ENCODE measurements at places on chromosomes 3 and 15.

DNA sequence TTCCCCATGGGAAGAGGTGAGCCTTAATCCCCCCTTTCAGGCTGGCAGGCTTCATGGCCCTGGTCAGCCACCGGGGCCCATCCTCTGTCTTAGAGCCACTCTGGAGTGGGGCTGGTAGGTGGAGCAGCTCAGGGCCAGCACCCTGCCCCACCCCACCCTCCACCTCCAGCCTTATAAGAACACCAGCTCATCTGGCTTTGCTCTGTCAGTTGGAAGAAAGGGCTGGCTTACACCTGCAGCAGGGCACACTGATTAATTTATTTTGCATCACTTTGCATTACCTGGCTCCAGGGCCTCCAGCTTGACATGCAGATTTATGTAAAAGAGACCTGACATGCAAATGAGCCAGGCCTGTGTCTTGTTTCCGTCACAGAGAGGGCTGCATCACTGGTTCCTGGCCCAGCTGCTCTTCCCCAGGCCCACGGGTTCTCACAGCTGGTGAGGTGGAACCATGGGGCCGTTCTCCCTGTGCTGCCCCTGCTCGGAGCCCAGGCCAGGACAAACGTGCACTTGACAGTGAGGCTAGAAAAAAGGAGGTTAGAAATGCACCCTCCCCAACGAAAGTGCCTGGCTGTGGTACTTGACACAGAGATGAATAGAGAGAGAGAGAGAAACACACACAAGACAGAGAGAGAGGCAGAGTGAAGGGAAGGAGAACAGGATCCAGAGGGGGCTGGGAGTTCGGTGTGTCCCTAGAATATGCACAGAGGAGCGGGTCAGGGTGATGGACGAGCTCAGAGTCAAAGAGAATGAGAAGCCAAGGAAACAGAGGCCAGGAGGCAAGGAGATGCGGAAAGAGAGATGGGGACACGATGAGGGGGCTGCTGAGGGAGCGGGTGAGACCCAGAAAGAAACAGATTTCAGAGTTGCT, 44.5 kb upstream of the MAGEF1 start:
- no peak for DNase-seq

DNA sequence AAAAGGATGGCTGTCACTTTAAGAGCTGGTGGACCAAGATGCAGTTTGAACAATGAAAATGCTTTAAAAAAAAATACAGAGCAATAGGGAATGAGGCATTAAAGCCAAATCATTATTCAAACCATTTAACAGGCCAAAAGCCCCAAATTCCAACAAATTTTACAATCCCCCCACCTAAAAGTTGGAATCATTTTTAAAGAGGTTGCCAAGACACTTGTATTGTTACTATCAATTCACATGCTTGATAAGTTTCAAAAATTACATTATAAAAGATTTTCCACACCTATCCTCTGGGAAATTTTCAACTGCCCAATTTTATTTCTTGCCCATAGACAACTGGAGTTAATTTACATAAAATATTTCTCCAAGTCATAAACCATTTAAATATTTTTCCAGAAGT, 192.3 kb upstream of the ARHGEF26 start:
- no peak for DNase-seq

DNA sequence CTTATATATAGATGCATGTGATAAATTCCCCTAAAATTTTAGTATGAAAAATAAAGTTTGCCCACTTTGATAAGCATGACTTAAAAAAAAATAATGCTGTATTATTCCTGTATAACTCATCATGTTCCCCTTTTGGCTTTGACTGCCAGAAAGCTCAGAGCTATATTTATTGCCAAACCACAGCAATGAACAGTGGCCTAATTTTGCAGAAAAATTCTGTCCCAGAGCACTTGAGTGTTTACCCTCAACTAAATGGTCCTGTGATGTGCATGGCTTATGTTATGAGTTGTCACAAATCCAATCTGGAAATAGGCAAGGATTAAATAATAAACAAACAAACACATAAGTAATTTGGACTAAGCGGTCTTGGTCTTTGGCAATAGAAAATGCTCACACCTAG, 276.7 kb downstream of the SLC9A9 start:
- DNase-seq, result no peak

DNA sequence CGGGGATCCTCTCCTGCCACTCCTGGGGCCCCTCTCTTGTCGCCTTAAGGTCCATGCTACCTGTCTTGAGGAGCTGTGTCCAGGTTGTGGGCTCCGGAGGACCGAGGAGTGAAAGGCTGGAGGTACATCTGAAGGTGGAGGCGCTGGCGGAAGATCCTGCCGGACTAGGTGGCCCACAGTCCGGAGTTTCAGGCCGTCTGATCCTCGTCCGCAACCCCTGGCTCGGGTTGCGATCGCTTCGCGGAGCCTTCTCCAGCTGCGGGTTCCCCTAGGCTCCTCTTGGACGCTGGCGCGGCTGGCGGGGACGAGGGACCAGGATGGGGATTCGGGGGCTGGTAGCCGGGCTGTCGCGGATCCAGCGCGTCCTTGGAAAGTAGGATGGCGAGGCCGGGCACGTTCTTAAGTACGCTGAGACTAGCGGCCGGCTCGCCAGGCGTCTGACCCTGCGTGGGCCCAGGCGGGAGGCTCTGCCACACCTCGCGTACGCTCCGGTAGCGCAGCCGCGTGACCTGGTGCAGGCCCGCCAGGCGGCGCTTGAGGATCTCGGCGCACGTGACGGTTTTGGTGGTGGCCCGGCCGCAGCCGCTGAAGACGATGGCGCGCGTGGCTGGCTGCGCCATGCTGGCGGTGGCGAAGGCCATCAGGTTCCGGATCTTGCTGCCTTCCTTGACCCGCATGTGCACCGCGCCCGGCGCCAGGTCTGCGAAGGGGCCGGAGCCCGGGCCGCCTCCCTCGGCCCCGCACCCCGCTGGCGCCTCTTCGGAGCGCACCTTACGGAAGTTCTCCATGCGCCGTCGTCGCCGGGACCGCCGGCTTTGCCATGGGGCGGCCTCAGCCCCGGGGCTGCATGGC, 550 bp downstream of the RPP25 start:
- no peak for DNase-seq

DNA sequence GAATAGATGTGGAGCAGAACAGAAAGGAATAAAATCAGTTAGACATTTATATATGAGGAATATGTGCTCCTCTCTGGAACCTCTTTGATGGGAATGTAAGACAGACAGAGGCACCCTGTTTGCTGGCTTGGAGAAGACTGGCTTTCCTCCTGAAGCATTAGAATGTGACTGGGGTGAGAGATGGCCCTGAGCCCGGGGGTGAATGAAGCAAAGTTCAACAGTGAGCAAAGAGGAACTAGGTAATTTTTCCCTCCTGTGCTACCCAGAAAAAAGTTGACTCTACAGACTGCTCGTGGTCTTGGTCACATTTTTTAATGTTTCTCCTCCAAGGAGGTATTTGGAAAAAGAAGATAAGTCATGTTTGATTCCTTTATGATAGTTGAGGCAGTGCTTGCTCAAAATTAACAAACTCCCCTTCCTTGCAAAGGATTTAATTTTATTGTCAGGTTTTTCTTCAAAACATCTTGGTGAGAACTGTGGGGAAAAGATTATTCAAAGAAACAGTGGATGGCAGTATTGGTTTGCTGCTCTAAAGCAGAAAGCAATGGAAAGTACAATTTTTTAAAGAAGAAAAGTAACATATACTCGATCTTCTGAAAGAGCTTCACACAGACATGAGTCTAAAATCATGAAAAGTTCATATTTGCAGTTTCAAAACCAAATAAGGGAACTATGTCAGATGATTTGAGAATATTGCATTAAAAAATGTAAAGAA, 370.4 kb upstream of the CDIN1 start:
- no peak for DNase-seq

- no peak for DNase-seq
These were observed 199.5 kb upstream of the TPRG1 start for GRCh38 chr3:188972310-188972709.

DNA sequence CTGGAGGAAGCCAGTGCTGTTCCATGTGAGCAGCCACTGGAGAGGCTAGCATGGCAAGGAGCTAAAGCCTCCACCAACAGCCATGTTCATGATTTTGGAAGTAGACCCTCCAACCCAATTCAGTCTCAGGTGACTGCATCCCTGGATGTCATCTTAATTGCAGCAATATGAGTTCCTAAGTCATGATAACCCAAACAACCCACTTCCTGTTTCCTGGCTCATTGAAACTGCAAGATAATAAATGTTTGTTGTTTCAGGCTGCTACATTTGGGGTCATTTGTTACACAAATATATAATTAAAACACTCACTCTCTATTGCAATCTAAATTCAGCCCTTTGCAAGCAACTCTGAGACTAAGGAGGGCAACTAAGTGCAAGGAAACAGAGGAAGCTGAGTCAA, 62.4 kb upstream of the SLC24A5 start:
- DNase-seq, result no peak

DNA sequence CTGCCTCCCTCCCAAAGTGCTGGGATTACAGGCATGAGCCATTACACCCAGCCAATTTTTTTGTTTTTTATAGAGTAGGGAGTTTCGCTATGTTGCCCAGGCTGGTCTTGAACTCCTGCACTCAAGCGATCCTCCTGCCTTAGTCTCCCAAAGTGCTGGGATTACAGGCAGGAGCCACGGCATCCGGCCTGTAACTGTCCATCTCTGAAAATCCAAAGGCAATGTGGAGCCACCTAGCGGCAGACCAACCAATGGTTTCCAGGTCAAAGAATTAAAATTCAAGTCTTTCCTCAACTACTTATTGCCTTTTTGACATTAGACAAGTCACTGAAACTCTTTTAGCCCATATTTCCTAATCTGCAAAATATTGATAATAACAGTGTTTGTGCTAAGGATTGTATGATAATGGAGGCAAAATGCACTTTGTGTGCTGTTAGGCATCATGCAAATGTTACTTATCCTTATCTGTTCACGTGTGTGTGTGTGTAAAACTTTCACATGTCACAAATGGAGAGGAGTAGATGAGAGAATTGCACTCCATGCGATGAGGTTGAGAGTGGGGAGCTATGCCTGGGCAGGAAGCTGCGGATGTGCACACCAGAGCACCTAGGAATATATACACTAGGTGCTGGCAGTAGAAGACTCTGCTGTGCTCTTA, 48.7 kb downstream of the COL8A1 start:
- peak; percentile 47 for DNase-seq

DNA sequence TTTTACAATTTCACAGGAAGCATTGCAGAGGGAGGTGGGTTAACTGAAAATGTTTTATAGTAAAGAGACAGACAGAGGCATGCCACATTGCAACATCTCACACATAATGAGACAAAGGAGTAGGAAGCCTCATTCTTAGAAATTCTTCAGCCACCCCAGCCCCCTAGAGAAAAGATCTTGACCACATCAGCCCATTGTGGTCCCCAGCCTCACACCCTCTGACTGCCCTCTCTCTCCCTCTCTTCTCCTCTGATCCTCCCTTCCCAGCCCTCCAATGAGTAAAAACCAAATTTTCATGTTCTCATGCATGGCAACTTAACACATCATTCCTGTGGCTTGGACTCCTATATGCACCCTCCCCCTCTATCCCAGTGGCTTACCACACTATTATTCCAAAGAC, 174.1 kb downstream of the UACA start:
- DNase-seq, result no peak

DNA sequence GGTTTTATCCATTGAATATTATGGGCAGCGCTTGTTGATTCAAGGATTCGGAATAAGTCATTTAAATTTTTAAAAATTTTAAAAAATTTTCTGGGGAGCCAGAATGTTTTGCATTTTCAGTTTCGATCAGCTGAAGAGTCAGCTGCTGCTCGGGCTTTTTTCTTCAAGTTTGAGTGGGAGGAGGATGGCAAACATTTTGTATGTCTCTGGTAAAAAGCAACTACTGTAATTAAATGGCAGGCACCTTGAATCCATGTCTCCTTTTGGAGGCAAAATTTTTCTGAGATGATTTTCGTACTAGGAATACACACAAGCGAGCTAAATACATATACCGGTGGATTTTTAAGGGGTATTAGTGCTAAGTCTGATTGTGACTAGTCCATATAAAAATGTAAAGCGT, 612 bp downstream of the C3orf38 start:
- DNase-seq, result no peak

GRCh38 chr15:39165020-39165706, 415.7 kb upstream of the THBS1 start:
- DNase-seq, result no peak

- no peak for DNase-seq
These were observed 16.6 kb downstream of the SLC4A7 start for GRCh38 chr3:27467545-27467944.

DNA sequence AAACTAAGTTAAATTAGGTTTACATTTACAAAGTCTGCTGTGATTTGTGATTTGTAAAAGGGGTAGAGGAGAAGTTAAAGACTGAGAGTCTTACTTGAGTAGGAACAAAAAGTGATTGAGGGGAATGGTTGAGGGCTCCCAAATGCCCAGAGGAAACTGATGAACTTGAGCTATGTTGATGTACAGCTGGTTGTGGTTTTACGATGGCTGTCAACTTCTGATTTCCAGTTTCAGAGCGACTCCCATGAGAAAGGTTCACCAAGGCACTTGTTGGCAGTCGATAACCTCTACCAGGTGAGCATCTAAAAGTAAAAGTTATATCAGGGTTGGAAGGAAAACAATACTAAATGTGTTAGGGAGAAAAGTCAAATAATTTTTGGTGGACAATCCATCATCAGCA, 91.0 kb downstream of the XRN1 start:
- DNase-seq, result no peak

DNA sequence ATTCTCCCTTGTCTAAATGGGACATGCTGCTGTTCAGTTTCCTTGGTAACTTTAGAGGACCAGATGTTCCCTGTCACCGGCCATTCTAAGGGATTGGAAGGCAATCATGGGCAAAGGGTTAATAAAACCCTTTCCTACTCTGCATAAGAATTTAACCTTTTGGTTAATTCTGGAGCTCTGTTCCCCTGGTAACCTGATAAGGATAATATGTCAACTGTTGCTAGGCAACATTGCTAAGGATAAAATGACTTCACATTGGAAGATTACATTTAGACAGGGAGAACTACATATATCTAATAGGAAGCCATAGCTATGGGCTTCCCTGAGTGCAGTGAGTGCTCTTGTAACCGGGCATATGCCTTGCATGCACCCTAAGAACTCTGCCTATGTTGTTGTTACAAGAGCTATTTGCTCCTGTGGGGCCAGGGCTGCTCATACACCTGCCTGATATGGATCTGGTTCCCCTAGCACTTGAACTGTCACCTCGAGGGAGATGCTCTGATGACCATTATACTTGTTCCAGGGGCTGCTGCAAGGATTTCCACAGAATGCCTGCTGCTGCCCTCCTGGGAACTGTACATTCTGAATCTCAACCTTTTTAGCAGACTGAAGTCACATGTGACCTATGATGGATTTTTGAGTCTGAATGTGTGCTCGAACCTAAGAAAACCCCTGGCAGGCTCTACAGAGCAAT, 326.3 kb upstream of the PDZRN3 start:
- no peak for DNase-seq

DNA sequence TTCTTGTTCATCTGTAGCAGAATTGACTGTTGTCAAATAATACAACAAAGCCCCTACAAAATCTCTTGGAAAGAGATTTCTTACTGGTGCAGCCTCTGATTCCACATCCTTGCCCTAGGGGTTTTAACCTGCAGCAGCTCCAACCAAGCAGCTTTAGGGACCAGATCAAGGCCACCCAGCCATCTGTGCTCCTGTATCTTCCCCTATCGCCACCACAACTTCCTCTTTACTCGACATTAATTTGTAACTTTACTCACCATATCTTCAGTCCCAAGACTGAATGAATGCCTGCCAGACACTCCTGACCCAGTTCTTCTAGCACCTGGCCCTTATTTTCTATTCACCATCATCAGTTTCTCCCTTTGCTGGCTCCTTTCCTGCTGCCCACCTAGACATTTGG, 156.6 kb upstream of the IL12A start:
- no peak for DNase-seq

Measured in iPS DF 6.9 (cell line).